PC-9 (cell line): ENCODE measurements at places on chromosomes 1 and 21. TPM values are rescaled to one million over a fixed set of nuclear protein-coding genes. Genes with fewer than 3 reads are reported as not detected.

Gene SEC16B
- 2.0 and 4.4 TPM in 2 replicates for total RNA-seq

Gene SH2D5
- total RNA-seq: 1.1 and 1.5 TPM in 2 replicates

Gene RNU1-1
- total RNA-seq: 1,333 and 3,235 TPM in 2 replicates

Gene IFNLR1
- total RNA-seq: 5.5 and 8.1 TPM in 2 replicates

Gene FCN3
- total RNA-seq: not detected in 2 replicates

Gene RBP7
- 0.61 and 1.8 TPM in 2 replicates for total RNA-seq

Gene S1PR1
- 0.15 and 0.68 TPM in 2 replicates for total RNA-seq

Gene MUTYH
- total RNA-seq: 52.4 and 53.2 TPM in 2 replicates

Gene LEPROT
- 80.1 and 113 TPM in 2 replicates for total RNA-seq

- no peak for DNase-seq
- H3K4me3 ChIP-seq: no peak overlapping the region
- H3K36me3 ChIP-seq: no peaks in the 10 kb centered on the region
Observed at GRCh38 chr21:33033961-33034413, 8.3 kb downstream of the OLIG2 start.

DNA sequence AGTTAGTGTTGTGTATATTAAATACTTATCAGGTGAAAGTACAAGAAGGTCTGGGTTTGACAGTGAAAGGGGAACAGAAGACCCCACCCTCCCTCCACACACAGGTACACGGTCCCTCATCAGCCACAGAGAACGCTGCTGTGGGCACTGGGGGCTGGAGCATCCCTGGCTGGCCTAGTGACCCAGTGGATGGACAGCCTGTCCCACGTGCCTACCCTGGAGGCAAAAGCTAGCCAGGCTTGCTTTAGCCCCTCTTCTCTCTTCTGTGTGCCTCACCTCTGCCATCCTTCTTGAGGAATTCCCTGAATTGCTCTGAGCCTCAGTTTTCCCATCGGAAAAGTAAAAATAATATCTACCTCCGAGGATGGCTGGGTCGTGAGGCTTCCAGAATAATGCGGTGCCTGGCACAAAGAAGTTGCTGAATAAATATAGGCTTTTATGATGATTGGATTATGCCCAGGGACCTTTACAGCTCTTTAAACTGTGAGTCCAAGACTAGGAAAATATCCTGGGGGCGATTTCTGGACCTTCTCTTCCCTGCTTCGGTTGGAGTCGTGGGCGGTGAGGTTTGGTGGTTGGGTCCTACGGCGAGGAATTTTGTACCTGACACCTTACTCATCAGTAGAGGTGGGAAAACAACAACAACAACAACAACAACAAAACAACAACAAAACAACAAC lies 918 bp downstream of the IFNLR1 start:
- DNase-seq: no peak
- H3K27ac ChIP-seq: 0 out of 2 replicates have a peak overlapping the region, but pooled peaks have one; percentile 9
- H3K36me3 ChIP-seq: no peaks in the 10 kb centered on the region
- H3K27me3 ChIP-seq: no peaks in the 10 kb centered on the region
- peaks cover 11% of the 10 kb centered on the region for H3K4me1 ChIP-seq

- no peaks in the 10 kb centered on the region for H3K27me3 ChIP-seq
- no peak for DNase-seq
- H3K4me3 ChIP-seq: no peak overlapping the region
Observed at GRCh38 chr1:108027389-108027788, 62.4 kb upstream of the VAV3 start.

DNA sequence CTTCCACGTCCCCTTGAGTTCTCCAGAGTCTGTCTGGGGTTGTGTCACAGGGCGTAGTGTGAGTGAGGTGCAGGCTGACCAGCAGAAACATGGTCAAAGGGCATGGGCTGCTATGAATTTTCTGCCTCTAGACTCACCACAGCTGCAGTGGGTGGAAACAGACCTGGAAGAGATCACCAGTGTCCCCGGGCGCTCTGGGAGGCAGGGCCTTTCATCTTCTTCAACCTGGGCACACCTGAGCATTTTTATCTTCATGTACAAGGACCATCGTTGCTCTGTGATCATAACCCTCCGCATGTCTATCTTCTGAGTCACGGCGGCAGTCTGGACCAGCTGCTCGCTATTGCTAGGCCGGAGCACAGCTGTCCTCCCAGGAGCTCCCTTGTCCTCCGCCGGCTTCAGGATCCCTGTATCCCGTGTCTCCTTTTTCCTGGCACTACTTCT lies 29.6 kb downstream of the DEGS1 start:
- peak; percentile 94 for DNase-seq
- H3K27ac ChIP-seq: peak overlapping the region; percentile 80
- H3K36me3 ChIP-seq: no peaks in the 10 kb centered on the region

DNA sequence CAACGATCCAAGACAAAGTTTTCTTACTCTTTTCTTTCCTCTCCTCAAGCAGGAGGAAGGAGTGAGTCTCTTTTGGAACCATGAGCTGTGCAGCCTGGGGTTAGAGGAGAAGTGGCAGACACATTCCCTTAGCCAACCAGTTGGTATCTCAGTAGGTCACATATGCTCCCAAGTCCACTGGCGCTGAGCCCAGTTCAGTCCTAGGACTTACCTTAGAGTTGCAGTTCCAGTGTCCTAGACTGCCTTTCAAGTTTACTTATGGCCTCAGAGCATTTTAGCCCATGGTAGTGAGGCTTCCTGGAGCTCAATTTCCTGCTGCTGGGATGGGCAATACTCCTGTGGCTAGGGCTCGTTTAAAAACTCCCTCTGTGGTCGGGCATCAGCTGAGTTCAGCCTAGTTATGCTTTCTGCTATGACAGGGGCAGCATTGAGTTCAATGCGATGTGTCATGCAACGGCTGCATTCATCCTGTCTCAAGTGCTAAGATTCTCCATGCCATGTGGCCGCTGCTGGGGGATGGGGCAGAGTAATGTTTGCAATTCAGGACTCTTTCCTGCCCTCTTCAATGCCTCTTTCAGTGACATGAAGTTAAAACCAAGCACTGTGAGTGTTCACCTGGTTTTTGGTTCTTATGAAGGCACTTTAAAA lies 103.8 kb downstream of the LRRC7 start:
- H3K27me3 ChIP-seq: no peaks in the 10 kb centered on the region
- no peaks in the 10 kb centered on the region for H3K36me3 ChIP-seq
- no peak overlapping the region for H3K4me3 ChIP-seq

GRCh38 chr1:63329621-63330330 lies 7.4 kb downstream of the FOXD3 start:
- DNase-seq: no peak
- no peaks in the 10 kb centered on the region for H3K36me3 ChIP-seq
- H3K27ac ChIP-seq: no peak overlapping the region
- no peak overlapping the region for H3K4me3 ChIP-seq
- peaks cover 15% of the 10 kb centered on the region; the same call in 1 of the 2 replicates for H3K27me3 ChIP-seq

GRCh38 chr1:68449901-68450300 lies at the start of gene RPE65:
RPE65 (minus strand) TSS chr1:68449954; CDS start chr1:68449905, 49 bp downstream.
- no peak for DNase-seq

DNA sequence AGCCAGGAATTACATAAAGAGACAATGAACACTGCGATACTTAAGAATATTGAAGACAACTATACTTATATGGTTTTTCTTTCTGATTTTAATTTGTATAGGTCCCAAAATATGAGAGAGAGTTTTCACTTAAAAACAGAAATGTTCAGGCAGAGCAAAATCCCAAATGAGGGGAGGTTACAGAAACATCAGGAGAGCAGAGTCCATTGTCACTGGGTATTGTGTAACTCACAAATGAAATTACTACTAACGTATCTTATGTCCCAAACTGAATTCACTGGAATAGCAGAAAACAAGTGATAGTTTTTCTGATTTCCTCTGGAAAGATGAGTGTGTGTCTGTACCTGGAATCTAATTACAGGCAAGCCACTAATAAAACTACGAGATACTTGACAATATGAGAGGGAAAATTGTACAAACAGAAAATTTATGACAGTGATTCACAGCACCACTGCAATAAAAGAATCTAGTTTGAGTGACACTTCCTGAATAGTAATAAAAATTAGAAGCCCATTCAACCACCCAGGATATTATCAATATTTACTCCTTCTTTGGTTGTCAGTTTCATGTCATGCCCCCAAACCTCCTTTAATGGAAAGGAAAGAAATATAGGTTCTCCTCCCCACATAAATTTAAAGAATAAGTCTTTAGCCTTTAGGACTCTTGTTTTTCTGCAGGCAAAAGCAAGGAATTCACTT lies 522.6 kb downstream of the ADGRL2 start:
- H3K36me3 ChIP-seq: no peaks in the 10 kb centered on the region
- no peak overlapping the region for H3K4me3 ChIP-seq
- H3K4me1 ChIP-seq: no peaks in the 10 kb centered on the region
- no peak for DNase-seq

GRCh38 chr1:231232870-231233734 lies 7.9 kb upstream of the GNPAT start:
- H3K27ac ChIP-seq: no peak overlapping the region
- peaks cover 10% of the 10 kb centered on the region for H3K36me3 ChIP-seq
- H3K4me3 ChIP-seq: no peak overlapping the region
- H3K4me1 ChIP-seq: no peaks in the 10 kb centered on the region

DNA sequence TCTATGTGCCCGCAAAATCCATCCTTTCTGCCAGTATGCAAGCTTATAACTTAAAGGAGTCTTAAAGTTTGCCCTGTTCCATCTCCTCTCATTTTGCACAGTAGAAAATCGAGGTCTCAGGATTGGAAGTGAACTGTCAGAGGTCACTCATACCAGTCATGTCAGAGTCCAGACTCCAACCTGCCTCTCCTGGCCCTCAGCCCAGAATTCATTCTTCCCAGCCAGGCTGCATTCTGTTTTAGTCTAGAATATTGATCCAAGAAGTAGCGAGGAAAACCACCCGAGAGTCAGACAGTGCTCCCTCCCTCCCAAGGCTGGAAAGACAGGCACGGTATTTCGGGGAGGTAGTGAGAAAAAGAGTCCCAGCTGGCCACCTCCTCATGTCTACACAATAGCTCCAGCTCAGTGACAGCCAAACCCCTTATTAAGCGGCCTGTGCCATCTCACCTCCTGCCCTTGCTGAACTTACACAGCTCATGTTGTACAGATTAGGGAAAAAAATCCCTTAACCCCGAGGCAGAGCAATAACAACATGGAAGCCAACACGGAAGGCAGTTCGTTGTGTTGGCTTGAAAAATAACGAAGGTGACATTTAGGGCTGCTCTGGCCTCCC lies 89.4 kb downstream of the OMA1 start:
- no peak for DNase-seq
- H3K27ac ChIP-seq: no peak overlapping the region
- no peaks in the 10 kb centered on the region for H3K27me3 ChIP-seq
- H3K4me1 ChIP-seq: no peaks in the 10 kb centered on the region
- H3K4me3 ChIP-seq: no peak overlapping the region
- no peaks in the 10 kb centered on the region for H3K36me3 ChIP-seq

- 0 out of 2 replicates have a peak, but pooled peaks cover under 1% of the 10 kb centered on the region for H3K27me3 ChIP-seq
- no peak overlapping the region for H3K27ac ChIP-seq
- DNase-seq: no peak
- H3K4me3 ChIP-seq: no peak overlapping the region
Observed at GRCh38 chr1:6094801-6095505, 49.3 kb downstream of the KCNAB2 start.

GRCh38 chr1:9344426-9345200 lies 51.9 kb downstream of the SPSB1 start:
- peak; percentile 78 for DNase-seq
- peaks cover 28% of the 10 kb centered on the region for H3K4me1 ChIP-seq
- H3K27me3 ChIP-seq: no peaks in the 10 kb centered on the region

DNA sequence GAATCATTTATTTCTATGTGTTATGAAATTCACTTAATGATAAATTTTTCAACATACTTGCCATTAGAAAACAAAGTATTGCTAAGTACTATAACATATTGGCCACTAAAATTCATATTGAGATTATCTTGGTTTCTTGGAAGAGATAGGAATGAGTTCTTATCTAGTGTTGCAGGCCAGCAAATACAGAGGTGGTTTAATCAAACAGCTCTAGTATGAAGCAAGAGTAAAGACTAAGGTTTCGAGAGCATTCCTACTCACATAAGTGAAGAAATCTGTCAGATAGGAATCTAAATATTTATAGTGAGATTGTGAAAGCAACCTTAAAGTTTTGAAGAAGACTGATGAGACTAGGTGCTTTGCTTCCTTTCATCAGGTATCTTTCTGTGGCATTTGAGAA lies 37.9 kb upstream of the FOXE3 start:
- H3K27me3 ChIP-seq: no peaks in the 10 kb centered on the region
- 0 out of 2 replicates have a peak, but pooled peaks cover 16% of the 10 kb centered on the region for H3K36me3 ChIP-seq
- no peaks in the 10 kb centered on the region for H3K4me1 ChIP-seq
- H3K27ac ChIP-seq: no peak overlapping the region
- H3K4me3 ChIP-seq: no peak overlapping the region
- DNase-seq: no peak

- 0 out of 2 replicates have a peak overlapping the region, but pooled peaks have one; percentile 5 for H3K27ac ChIP-seq
- H3K4me1 ChIP-seq: peaks cover 33% of the 10 kb centered on the region
- H3K4me3 ChIP-seq: no peak overlapping the region
- DNase-seq: no peak
Observed at GRCh38 chr1:201845331-201846083, 16.6 kb downstream of the IPO9 start.

GRCh38 chr1:17488995-17489767 lies 49.7 kb upstream of the RCC2 start:
- no peaks in the 10 kb centered on the region for H3K27me3 ChIP-seq
- no peaks in the 10 kb centered on the region; the same call in 1 of the 2 replicates for H3K4me1 ChIP-seq
- H3K4me3 ChIP-seq: no peak overlapping the region
- H3K36me3 ChIP-seq: no peaks in the 10 kb centered on the region
- DNase-seq: no peak
- H3K27ac ChIP-seq: no peak overlapping the region

DNA sequence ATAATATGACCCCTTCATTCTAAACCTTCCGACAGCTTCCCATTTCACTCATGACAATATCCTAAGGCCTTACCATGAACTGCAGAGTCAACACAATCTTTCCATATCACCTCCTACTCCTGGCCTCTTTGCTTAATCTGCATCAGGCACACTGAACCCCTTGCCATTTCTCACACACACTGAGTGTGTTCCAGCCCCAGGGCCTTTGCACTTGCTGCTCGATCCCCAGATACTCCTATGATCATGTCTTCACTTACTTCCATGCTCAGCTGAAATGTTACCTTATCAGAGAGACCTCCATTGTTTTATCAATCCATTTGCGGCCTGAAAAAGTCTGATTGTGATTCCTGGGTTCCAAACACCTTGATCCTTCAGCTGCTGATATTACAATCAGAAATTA lies 47.0 kb downstream of the ETS2 start:
- no peaks in the 10 kb centered on the region for H3K27me3 ChIP-seq
- H3K4me3 ChIP-seq: no peak overlapping the region
- DNase-seq: no peak
- H3K36me3 ChIP-seq: no peaks in the 10 kb centered on the region
- H3K27ac ChIP-seq: no peak overlapping the region

DNA sequence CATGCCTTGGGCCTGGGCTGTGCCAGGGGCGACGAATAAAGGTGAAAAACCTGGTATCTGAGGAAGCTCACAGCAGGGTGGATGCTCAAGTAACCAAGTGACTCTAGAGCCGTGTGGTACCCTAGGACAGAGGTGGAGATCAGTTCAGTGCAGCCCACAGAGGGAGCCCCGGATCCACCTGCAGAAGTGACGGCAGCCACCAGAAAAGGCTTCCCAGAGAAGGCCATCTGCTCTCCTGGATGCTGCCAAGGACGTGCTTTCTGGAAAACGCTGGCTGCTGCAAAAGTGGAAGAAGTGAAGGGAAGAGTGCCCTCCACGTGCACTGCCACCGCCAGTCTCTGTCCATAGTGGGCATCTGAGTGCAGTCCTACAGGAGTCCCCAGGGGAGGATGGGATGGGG lies 27.7 kb downstream of the TMCO4 start:
- no peak overlapping the region for H3K4me3 ChIP-seq
- H3K27ac ChIP-seq: no peak overlapping the region
- H3K4me1 ChIP-seq: no peaks in the 10 kb centered on the region; the same call in 1 of the 2 replicates
- H3K36me3 ChIP-seq: no peaks in the 10 kb centered on the region

GRCh38 chr21:42721341-42721824 lies 68.0 kb downstream of the PDE9A start:
- no peak overlapping the region for H3K4me3 ChIP-seq
- H3K27ac ChIP-seq: no peak overlapping the region
- no peaks in the 10 kb centered on the region for H3K36me3 ChIP-seq
- peaks cover 31% of the 10 kb centered on the region for H3K4me1 ChIP-seq
